Epithelial cell of umbilical artery (primary cell): ENCODE measurements at places on chromosomes 2 and 18. TPM values are rescaled to one million over a fixed set of nuclear protein-coding genes. Genes with fewer than 3 reads are reported as not detected.

APCDD1 gene
- total RNA-seq = under 0.01 TPM in 1 of 2 replicates, not detected in the other

DLX2 gene
- total RNA-seq = not detected in 2 replicates

HK2 gene
- total RNA-seq = 15.8 and 20.8 TPM in 2 replicates

RDH14 gene
- 16.9 and 23.9 TPM in 2 replicates for total RNA-seq

GAREM2 gene
- 0.61 and 0.65 TPM in 2 replicates for total RNA-seq

CCDC93 gene
- 18.2 and 33.9 TPM in 2 replicates for total RNA-seq

RAD51AP2 gene
- not detected in 2 replicates for total RNA-seq

SERPINB7 gene
- total RNA-seq = under 0.01 and 0.30 TPM in 2 replicates

RFTN2 gene
- 2.7 and 5.5 TPM in 2 replicates for total RNA-seq

COMMD1 gene
- total RNA-seq = 47.1 and 49.5 TPM in 2 replicates

TUBA4B gene
- not detected in 2 replicates for total RNA-seq

PLCL1 gene
- total RNA-seq = 10.7 and 11.7 TPM in 2 replicates

SCN3A gene
- total RNA-seq = under 0.01 TPM in 2 replicates

GALNT14 gene
- 1.4 and 2.6 TPM in 2 replicates for total RNA-seq

TCF7L1 gene
- total RNA-seq = 2.3 and 2.4 TPM in 2 replicates

GPR45 gene
- total RNA-seq = not detected in 2 replicates

FAP gene
- total RNA-seq = 7.1 and 40.3 TPM in 2 replicates

SPIRE1 gene
- total RNA-seq = 26.0 and 31.0 TPM in 2 replicates

TUBB8B gene
- not detected in 2 replicates for total RNA-seq
